ENCODE measurements at places on chromosomes 6 and 20.

- no peak for DNase-seq
These were observed 58.5 kb upstream of the CCN6 start for GRCh38 chr6:111995404-111995803.

DNA sequence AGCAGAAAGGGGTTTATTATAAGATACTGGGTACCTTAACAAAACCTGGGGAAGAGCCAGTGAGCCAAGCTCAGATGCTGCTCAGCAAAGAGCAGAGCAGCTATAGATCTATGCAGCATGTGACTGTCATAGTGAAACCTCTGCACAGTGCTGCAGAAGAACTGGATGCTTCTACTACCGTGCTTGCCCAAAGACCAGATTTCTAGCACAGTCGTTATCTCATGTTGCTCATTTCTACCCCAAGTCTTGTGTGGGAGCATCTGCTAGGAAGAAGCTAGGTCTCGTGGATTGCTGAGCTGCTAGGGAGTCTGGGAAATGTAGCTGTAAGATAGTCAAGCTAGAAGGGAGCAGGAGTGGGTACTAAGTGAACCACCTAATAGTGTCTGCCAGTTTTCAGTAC, 31.7 kb upstream of the GNRH2 start:
- DNase-seq: no peak

DNA sequence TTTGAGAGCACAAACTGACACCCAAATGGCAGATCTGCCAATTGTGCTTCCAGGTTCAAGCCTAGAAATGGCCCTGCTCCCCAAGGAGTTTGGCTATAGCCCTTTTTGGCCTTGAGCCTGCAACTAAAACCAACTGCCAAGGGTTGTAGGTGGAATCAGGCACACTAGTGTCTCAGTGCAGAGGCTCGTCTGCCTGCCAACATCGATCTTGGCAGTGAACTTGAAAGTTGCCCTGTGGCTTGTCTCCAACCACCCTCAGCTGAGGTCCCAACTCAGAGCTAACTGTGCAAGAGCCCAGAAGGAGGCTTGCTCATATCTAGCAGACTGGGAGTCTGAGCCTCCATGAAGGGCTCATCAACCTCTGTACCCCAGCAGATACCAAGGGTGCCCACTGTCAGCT, 92.7 kb upstream of the GLP1R start:
- DNase-seq: no peak

GRCh38 chr6:113679051-113679450, 178.1 kb upstream of the MARCKS start:
- no peak for DNase-seq

GRCh38 chr20:6699921-6700562, 67.4 kb upstream of the BMP2 start:
- no peak for DNase-seq

DNA sequence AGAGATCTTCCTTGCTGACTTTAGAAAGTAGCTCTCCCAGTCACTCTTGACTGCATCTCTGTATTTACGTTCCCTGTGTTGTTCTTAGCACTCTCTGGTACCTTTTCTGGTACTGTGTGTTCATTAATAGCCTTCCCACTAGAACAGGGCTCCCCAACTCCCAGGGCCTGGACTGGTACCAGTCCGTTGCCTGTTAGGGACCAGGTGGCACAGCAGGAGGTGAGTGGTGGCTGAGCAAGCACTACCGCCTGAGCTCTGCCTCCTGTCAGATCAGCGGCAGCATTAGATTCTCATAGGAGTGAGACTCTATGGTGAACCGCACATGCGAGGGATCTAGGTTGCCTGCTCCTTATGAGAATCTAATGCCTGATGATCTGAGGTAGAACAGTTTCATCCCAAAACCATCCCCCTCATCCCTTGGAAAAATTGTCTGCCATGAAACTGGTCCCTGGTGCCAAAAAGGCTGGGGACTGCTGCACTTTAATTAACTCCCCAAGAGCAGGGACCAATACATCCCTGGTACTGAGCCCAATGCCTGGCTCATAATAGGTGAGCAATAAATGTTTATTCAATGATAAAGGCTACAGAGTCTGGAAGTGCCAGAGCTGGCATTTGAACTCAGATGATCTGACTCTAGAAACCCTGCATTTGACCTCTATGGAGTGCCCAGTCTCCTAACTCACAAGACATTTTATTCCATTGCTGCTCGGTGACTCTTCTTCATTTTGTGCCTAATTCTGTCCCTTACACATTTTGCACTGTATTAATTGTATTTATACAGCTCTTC, 11.0 kb downstream of the UTRN start:
- DNase-seq: no peak

DNA sequence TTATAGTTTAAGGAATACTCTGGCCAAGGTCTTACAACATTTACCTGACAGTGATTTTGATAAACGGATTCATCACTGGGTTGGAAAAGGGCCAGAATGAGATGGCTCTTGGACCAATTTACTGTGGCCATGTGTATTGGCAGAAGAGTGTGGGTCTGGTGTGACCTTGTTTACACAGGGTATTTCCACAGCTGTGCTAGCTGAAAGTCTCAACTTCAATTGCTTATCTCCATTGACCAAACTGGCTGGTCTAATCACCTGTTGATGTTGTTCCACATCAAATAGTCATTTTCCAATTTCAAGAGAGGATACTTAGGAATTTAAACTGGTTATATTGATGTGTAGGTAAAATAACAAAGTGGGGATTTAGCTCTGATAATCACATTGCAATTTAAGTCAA, 501.6 kb upstream of the MAP3K7 start:
- no peak for DNase-seq

DNA sequence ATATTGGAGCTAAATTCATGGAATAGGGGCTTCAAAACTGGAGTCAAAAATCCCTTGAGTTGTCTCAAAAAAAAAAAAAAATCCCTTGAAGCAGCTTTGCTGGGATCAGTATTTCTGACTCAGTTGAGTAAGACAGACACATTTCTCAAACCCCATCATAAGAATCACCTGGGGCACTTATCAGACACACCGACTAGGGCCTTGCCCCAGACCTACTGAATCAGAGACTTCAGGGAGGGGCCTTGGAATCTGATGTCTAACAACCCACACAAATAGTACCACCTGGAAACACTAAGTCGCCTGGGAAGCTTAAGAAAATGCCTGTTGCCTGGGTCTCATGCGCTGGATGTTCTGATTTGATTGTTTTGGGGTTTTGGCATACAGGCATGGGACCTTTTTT, 44.9 kb upstream of the RNF144B start:
- no peak for DNase-seq

- DNase-seq: no peak
These were observed 65.5 kb downstream of the LAMA4 start for GRCh38 chr6:112188906-112189305.

DNA sequence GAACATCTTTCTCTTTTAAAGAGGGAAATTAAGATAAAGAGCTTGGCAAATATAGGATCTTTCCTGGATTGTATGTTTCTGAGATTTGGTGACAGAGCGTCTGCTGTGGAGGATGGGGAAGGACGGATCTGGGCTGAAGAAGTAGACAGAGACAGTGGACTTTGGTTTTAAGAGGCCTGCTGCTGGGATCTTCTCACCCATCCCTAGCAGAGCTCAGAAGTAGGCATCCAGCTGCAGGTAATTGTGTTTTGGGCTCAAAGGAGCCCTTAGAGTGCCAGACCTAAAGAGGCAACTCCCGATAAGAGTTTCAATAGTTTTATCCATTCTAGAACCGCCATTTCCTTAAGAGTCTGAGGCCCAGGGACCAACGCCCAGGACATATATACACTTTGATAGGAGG, 20.8 kb downstream of the LAMA2 start:
- DNase-seq: no peak

DNA sequence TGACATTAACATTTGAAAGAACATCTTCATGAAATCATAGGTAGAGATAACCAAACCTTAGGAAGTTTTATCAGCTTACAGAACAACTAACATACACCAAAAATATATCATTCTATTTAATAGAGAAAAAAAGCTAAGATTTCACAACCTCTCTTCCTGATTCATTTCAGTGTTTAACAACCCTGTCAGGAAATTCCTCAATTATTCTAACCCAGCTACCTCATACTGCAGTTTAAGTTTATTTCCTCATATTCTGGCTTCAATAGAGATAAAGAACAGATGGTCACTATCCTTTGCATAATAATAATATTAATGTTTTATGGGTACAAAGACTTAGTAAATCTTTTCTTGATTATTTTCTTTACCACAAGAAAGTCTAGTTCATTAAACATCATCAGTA, 112.9 kb upstream of the HSF2 start:
- no peak for DNase-seq

- DNase-seq: no peak
These were observed 15.0 kb downstream of the GABBR1 start for GRCh38 chr6:29617782-29618554.

GRCh38 chr6:125932451-125932795, 24.1 kb upstream of the HINT3 start:
- DNase-seq: no peak

DNA sequence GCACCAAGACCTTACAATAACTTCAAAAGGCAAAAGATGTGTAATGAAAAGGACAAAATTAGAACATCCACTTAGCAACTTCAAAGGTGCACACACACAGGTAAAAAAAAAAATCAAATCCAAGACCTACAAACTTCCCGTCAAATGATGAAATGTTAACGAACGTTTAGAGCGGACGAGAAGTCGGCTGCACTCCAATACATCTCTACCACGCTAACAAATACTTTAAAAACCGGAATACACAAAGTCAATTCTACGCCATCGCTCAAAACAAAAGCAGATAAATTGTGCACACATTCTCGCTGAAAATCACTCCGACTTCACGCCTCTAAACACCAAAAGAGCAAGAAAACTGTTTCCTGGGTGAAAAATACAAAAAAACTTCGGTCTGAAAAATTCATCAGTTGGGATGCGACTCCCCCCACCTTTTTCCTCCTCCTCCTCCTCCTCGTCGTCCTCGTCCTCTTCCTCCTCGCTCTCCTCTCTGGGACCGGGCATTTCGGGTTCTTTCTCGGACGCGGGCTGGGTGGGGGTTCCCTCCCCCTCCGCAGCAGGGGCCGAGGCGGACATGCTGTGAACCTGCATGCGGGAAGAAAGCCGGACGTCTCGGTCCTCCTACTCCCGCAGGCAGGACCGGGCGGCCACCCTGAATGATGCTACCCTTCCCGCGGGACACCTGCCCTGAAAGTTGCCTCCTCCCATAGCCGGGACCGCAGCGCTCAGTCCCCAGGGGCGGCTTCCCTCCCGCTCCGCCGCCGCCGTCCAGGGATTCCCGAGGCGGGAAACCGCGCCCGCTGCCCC, 712 bp downstream of the DEK start:
- no peak for DNase-seq

DNA sequence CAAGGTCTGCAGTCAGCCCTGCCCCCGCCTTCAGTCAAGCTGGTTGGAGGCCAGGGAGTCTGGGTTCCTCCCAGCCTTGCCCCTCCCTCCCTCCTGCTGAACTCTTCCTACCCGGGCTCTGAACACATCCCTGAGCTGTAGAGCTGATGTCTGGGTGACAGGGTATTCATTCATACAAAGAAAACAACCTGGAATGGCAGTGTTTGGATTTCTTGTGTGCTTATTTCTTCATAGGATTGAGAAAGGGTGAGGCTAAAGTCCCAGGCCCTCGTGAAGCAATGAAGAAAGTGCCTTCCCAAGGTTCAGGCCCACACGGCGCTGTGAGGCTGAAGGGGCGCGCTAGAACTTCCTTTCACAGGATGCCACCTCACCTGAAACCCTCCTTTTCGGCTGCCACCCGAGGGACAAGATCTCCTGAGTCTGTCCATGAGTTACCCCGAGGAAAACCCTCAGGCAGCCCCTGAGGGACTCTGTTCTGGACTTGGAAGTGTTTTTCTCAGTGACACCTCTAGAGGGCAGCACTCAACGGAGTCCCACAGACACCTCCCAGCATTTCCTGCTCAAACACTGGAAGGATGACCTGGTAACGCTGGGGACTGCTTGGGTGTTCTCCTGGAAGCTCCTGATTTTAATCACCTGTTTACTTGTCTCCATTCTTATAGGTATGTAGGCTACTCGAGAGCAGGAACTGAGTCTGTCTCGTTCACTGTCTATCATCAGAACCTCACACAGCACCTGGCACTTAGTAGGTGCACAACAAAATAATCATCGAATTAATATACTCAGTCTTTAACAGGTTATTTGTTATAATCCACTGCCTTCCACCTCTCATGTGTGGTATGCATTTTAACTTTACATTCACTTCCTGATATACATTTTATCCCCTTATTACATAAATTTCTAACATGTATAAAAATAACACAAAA, 11.8 kb upstream of the GSTA1 start:
- no peak for DNase-seq

- no peak for DNase-seq
These were observed 40.7 kb upstream of the TBX18 start for GRCh38 chr6:84805145-84805544.

DNA sequence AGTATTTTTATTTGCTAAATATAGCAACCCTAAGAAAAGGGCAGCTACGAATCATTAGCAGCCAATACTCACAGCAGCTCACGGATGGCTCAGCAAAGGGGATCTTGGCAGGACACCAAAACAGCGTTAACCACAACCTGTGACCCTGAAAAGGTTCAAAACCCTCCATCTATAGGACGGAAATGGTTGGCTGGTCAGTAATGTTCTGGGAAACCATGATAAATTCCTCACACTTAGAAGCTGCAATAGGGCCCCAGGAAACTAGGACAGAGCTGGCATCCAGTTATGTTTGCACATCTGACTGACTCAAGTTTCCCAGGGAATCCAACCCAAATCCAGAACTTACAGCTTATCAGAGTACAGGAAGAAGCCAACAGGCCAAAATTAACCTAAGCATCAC, 30.9 kb upstream of the PTPRT start:
- DNase-seq: no peak

GRCh38 chr6:81682235-81682795, 70.2 kb downstream of the TENT5A start:
- no peak for DNase-seq

- no peak for DNase-seq
These were observed 36.0 kb upstream of the SMIM29 start for GRCh38 chr6:34284563-34285447.

GRCh38 chr6:156256161-156256560, 521.0 kb upstream of the ARID1B start:
- DNase-seq: no peak
